Activated CD4-positive, alpha-beta T cell treated with anti-CD3 and anti-CD28 coated beads, Interleukin-2, amount 50 U/mL, for 48 hours (primary cell): ENCODE measurements at places on chromosomes 6 and 20.

DNA sequence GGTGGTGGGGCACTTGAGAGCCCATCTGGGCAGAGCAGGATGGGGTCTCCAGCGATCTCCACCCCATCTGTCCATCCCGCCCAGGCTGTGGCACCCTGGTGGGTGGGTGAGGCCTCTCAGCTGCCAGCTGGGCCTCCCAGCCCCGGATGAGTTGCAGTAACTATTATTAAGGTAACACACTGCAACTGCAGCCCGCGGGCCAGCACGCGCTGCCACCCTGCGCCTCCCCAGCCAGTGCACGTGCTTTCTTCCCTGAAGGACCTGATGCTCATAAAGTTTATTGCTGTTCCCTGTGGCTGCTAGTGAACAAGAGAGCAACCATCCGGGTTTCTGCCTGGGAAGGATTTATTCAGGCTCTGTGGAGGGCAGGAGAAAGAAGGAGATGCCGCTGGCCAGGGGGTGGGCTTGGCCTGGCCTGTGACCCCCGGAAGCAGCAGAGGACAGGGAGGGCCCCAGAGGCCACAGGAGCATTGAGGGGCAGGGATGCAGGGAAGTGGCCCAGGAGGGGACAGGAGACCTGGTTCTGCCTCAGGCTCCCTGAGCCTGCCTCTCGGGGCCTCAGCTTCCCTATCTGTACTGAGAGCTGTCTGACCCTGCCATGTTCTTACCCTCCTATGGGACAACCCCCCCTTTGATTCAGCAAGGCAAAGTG lies 1.7 kb downstream of the IP6K3 start:
- no peak for DNase-seq

GRCh38 chr6:119742188-119742803 lies 392.7 kb upstream of the MAN1A1 start:
- DNase-seq, result peak; percentile 71

- DNase-seq, result no peak
Observed at GRCh38 chr20:50366270-50367103, 143.7 kb upstream of the PTPN1 start.

- no peak for DNase-seq
Observed at GRCh38 chr6:15337582-15337981, 91.7 kb downstream of the JARID2 start.

DNA sequence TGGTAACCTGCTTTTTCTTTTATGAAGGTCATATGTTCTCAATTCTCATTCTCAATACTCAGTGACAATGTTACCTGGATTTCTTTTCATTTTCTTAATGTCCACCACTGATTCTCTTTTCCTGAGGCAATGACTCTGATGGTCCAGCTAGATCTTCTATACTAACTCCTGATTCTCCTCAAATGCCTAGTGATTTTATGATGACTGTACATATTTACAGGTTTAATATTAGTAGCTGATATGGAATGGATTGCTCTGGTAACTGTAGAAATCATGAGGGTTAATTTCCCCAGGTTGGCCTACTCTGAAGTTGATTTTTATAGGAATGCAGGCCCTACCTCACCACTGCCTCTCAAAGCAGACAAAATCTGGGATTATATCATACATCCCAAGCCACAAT lies 308.6 kb upstream of the CNR1 start:
- no peak for DNase-seq

DNA sequence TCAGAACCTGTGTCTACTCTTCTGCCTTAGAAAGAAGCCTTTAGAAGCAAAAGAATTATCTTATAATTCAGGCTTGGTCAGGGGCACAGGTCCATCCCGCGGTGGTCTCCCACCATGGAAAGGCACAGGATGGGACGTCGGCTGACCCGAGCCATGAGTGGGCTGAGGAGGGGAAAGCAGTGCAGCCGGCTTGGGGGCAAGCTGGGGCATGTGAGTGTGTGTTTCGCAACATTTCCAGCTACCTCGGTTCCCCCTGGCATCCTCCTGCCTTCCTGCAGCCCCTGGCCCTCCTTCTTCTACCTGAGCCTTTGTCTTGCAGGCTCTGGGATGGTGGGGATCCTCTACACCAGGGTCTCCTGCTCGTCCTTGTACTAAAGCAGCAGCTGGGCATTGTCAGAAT lies 29.1 kb upstream of the FOXC1 start:
- no peak for DNase-seq

DNA sequence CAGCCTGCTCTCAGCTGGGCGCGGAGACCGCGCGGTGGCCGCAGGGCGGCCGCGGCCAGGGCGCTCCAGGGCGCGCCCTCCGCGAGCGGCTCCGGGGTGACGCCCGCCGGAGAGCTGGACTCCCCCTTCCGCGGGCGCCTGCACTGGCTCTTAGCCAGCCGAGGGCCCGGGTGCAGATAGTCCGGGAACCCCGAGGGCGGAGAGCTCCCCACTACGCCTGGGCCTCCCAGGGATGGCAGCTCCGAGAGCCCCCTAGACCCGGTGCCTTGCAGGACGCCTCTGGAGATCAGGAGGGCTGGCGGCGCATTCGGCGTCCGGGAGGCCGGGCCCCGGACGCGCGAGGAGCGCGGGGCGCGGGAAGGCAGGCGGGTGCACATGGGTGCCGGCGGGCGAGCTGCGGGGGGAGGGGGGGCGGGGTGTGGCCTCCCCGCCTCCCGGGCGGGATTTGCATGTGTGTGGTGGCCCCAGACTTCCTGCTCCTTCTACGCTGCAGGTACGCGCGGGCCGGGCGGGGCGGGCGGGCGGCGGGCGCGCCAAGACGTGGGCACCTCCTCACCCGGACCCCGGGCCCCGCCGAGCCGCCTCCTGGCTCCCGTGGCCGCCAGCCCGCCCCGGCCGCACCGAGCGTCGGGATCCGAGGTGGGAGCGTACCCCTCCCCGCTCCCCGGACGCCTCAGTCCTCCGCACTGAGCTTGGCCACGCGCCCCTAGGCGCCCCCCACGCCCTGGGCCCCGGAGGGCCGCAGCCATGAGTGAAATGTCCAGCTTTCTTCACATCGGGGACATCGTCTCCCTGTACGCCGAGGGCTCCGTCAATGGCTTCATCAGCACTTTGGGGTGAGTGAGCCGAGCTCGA lies at the start of gene ITPR3:
ITPR3 (plus strand) TSS at position 467 of the 855 bp plus-strand sequence; CDS start at position 748, 281 bp downstream.
- DNase-seq, result peak; percentile 73
